ENCODE measurements at places on chromosomes 2 and 18.
A peak's percentile ranks its signal among the peaks of the same experiment; 100 is the strongest.

GRCh38 chr2:86439879-86440630 lies 1.1 kb upstream of the KDM3A start:
- no peak for DNase-seq

- DNase-seq: no peak
Measured at GRCh38 chr2:100944617-100945432, 57.3 kb upstream of the RPL31 start.

DNA sequence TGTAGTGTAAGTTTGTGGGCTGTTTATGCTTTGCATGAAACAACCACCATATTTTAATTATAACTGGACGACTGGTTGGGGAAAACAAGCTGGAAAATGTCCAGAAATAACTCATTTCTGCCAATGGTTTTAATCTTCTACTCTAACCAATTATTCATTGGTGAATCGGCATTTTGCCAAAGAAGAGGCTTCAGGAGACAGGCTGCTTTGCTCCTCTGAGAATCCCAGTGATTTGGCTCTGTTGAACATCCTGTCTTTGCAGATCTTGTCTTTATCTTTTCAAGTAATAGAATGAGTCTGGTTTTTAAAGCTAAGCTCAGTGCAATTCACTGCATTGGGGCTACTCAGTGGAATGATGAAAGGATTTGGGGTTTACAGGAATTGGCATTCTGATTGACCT lies 109.6 kb downstream of the APOB start:
- DNase-seq: no peak

GRCh38 chr2:235643680-235644511 lies 150.1 kb downstream of the AGAP1 start:
- DNase-seq: no peak

GRCh38 chr2:110993557-110994231 lies 127.0 kb upstream of the BCL2L11 start:
- DNase-seq: no peak

GRCh38 chr18:354003-354402 lies 86.2 kb upstream of the THOC1 start:
- no peak for DNase-seq

GRCh38 chr2:71243634-71244301 lies 16.9 kb upstream of the PAIP2B start:
- DNase-seq: no peak

DNA sequence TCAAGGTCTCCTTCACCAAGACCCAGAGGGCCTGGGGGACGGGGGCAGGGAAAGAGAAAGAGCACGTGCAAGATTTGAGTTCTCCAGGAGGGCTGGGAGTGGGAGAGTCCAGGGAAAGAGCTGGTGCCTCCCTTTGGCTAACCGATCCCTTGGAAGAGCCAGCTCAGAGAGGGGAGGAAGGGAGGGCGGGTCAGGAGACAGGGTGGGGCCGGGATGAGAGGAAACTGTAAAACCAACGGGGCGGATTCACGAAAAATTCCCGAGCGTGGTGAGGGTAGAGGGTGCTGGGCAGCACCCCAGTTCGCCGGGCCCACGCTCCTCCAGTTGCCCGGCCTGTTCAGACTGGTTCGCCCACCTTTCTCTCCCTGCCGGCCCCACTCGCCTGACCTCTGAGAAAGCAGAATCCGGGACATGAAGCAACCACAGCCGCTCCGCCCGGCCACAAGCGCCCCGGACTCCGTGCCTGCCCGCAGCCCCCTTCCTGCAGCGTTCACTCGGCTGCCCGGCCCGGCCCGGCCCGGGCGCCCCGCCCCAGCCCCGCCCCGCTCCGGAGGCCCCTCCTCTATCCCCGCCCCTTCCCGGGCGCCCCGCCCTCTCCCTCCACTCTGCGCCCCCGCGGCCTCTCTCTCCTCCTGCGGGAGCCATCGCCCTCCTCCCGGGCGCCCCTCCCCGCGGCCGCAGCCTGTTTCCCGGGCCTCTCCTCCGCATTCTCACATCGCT lies 230.9 kb upstream of the SMAD2 start:
- peak; percentile 66 for DNase-seq

- no peak for DNase-seq
Measured at GRCh38 chr2:152740743-152741328, 22.4 kb downstream of the ARL6IP6 start.

DNA sequence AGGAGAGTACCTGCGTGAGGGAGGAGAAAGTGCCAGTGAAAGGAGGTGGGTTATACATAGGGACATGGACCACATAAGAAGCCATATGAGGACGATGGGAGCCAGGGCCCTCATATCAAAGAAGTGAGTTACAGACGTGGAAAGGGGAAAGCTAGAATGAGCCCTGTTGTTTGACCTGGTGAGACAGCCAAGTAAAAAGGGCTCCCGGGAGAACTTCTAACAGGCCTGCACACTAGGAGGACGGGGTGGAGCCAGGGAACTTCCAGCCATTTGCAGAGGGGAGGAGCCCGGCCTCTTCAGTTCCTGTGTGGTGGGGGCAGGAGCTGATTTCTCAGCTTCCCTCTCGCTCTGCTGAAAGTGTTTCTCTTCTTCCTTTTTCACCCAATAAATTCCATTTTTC lies 84.1 kb upstream of the SLC66A3 start:
- DNase-seq: no peak

- no peak for DNase-seq
Measured at GRCh38 chr2:119707117-119708087, 28.4 kb downstream of the TMEM177 start.

DNA sequence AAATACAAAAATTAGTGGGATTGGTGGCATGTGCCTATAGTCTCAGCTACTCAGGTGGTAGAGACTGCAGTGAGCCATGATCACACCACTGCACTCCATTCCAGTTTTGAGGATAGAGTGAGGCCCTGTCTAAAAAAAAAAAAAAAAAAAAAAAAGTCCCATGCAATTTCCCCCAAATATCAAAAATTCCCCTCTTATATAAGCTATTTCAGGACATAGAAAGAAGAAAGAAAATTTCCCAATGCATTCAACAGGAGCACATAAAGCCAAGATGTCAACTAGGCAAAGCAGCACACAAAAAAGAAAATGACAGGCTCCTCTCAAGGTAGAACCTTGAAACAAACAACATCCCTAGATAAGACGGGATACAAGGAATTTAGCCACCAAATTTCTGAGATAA lies 213.3 kb downstream of the TCF4 start:
- DNase-seq: no peak

DNA sequence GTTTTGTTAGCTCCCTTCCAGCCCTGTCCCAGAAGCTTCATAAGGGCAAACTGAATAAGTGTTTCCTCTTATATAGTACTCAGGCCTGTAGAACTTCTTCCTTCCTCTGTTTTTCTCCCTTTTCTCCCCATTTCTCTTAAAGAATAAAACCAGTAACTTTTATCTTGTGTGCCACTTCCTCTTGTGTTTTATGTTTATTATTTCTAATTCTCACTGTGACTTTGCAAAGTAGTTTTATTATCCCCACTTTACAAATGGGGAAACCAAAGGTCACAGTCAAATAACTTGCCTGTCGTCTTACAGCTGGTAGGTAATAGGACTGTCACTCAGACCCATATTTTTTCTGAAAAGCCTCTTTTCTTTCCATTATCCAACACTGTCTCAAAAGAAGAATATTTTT lies 42.4 kb downstream of the RBBP8 start:
- DNase-seq: no peak

- DNase-seq: no peak
Measured at GRCh38 chr2:68362749-68363148, 2.3 kb upstream of the PLEK start.

DNA sequence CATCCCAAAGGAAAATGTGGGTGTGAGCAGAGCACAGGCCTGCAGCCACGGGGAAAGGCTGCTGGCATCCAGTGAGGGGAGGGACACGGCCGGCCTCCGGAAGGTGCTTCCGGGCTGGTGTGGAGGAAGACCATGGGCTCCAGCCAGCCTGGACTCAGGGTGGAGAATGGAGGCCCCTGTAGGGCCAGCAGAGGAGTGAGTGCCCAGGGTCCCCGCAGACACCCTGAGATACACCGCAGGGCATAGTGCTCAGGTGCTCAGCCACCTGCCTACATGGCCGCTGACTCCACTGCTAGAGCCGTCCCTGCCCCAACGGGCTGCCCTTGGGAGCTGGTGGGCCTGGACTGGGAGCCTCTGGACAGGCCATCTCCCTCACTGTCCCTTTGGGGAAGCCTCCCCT lies 28.5 kb upstream of the SNTG2 start:
- no peak for DNase-seq

- no peak for DNase-seq
Measured at GRCh38 chr2:120988051-120988699, 252.5 kb downstream of the GLI2 start.

DNA sequence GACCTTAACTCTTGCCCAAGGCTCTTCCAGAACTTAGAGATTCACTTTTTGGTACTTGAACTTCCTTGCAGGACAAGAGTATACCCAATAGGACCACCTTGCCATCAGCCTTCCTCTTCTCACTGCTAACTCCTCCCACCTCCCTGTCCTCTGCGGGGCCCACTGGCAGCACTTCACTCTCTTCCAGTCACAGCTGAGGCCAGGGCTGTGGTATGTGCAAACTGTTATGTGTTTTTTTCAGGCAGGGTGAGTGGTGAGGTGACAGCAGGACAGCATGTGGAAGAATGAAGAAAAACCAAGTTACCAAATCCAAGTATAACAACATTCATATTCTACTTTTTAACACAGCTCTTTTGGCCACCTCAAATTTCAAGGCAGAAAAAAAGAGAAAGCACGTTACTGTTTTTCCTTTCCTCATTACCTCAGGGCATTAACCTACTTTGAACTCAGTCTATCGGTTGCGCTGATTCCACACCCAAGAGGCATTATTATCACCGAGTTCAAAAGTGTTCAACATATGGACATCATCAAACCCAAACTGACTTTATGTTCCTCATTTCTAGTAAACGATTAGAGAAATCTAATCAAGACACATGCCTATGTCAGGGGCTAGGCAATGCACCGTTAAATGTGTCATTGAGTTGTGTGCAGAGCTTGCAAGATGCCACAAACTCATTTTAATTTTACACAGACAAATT lies 605.2 kb upstream of the SYT4 start:
- no peak for DNase-seq

GRCh38 chr2:64114912-64115277 lies 29.3 kb downstream of the PELI1 start:
- DNase-seq: no peak

GRCh38 chr2:62568983-62569837 lies 63.2 kb upstream of the TMEM17 start:
- no peak for DNase-seq

DNA sequence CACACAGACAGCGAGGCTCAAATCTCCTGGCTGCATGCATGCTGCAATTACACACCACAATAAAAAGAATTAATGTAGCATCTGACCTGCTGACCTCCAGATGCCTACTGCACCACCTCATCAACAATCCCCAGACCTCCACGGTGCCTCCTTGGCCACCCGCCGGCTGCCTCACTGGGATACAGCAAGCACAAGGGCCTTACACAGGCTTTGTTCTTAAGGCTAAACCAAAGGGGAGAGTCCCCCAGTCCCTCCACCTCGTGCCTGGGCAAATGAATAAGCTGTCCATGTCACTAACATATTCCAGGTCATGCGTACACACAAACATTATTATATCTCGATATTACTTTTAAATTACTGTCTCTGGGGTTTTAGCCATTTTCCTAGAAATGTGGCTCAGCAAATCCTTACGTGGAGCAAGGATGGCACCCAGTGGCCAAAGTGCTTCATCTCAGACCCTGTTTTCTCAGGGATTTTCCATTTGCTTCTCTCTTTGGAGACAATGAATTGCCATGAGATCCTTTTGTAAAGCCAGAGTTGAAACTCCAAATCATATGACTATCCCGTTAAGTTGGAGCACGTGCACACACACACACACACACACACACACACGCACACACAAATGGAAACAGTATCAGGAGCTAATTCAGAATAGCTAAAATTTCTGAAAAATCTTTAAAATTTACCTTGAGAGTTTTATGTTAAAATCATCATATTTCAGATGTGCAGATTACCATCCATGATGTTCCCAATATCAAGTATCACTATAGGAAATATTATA lies 313.8 kb downstream of the PDE11A start:
- no peak for DNase-seq

GRCh38 chr2:6089474-6089873 lies 397.3 kb downstream of the SOX11 start:
- no peak for DNase-seq

- DNase-seq: no peak
Measured at GRCh38 chr18:7958897-7959146, 391.7 kb downstream of the PTPRM start.

DNA sequence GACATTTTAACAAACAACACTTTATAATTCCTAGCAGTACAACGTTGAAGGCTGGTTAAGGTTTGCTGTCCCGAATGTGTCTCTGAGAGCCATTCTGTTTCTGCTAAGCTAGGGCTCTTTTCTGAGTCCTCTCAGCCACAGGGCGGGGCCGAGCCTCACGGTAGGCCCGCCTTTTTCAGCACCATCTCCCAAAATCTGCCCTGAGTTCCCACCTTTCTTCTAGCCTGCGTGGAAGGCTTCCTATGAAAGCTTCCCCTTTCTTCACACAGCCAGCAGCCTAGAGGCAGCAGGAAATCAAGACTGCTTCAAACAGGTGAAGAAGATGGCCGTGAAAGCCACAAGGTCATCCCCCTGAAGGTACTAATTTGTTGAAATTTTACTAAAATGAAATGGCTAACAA lies 255.5 kb downstream of the CDH2 start:
- no peak for DNase-seq

GRCh38 chr2:161146996-161147395 lies 13.2 kb upstream of the TANK start:
- no peak for DNase-seq
